Bronchus fibroblast of lung (primary cell): ENCODE measurements at places on chromosomes 2 and 18. TPM values are rescaled to one million over a fixed set of nuclear protein-coding genes. Genes with fewer than 3 reads are reported as not detected.

Gene CCDC68
- total RNA-seq = 3.7 and 6.1 TPM in 2 replicates

Gene PREPL
- total RNA-seq = 19.0 and 20.7 TPM in 2 replicates

Gene TDRD15
- not detected in 2 replicates for total RNA-seq

Gene SLC9A2
- not detected in 2 replicates for total RNA-seq

Gene CD8B
- total RNA-seq = not detected in 2 replicates

Gene INO80D
- 2.2 and 3.0 TPM in 2 replicates for total RNA-seq

Gene HOXD8
- not detected in 2 replicates for total RNA-seq

Gene LOXL3
- 10.1 and 10.7 TPM in 2 replicates for total RNA-seq

Gene RASGRP3
- total RNA-seq = 0.17 and 0.45 TPM in 2 replicates

Gene SLC8A1
- total RNA-seq = 11.9 and 15.0 TPM in 2 replicates

Gene NPAS2
- 14.6 and 31.8 TPM in 2 replicates for total RNA-seq
